GM23338 (cell line): ENCODE measurements at places on chromosomes 1 and 21. TPM values are rescaled to one million over a fixed set of nuclear protein-coding genes. Genes with fewer than 3 reads are reported as not detected.
A peak's percentile ranks its signal among the peaks of the same experiment; 100 is the strongest.

- H3K27ac ChIP-seq = no peak overlapping the region
- H3K4me1 ChIP-seq = no peaks in the 10 kb centered on the region
- DNase-seq = no peak
- no peak overlapping the region for H3K4me3 ChIP-seq
Observed at GRCh38 chr1:6935361-6935883, 150.2 kb downstream of the CAMTA1 start.

DNA sequence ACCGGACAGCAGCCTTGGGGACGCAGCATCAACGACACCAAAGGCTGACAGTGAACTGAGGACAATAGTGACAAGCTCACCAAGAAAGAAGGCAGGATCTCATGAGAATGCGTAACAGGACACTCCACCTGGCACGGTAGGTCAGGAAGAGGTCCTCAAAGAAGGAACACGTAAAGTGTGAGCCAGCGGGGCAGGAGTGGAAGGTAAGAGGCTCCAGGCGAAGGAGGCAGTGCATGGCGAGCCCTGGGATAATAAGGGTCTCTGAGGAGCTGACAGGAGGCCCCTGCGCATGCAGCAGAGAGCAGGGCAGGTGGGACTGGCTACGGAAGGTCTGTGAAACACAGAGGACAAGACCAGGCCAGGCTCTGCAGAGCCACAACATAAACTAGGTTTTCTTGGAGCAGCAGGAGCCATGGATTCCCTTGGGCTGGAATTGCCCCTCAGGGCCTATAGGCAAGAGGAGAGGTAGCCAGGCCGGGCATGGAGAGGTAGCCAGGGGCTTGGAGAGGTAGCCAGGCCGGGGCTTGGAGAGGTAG lies 8.2 kb downstream of the LSS start:
- no peaks in the 10 kb centered on the region for H3K27me3 ChIP-seq
- H3K27ac ChIP-seq = no peak overlapping the region
- no peaks in the 10 kb centered on the region for H3K4me1 ChIP-seq
- DNase-seq = no peak
- H3K36me3 ChIP-seq = peaks cover 14% of the 10 kb centered on the region; the same call in 1 of the 2 replicates
- no peak overlapping the region for H3K4me3 ChIP-seq

GRCh38 chr1:208668991-208669390 lies 424.8 kb upstream of the PLXNA2 start:
- H3K4me3 ChIP-seq = no peak overlapping the region
- H3K27me3 ChIP-seq = no peaks in the 10 kb centered on the region
- DNase-seq = peak; percentile 30
- H3K4me1 ChIP-seq = no peaks in the 10 kb centered on the region
- no peaks in the 10 kb centered on the region for H3K36me3 ChIP-seq
- no peak overlapping the region for H3K27ac ChIP-seq

Gene IKBKE
- 7.1 and 11.1 TPM in 2 replicates for total RNA-seq

DNA sequence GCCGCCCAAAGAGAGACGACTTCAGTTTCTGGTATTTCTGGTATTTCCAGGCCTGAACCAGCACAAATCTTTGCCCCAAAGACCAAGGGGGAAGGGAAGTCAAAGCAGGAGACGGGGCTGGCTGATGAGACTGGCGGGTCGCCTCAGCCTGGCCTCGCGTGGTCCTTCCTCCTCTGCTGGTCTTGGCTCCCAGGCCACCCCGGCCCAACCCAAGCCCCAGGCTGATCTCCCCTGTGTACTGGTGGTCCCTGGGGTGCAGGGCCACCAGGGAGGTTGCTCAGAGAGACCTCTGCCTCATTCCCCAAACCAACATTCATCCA lies 19.9 kb downstream of the WNT4 start:
- H3K36me3 ChIP-seq = no peaks in the 10 kb centered on the region
- no peak overlapping the region for H3K4me3 ChIP-seq
- no peak overlapping the region for H3K27ac ChIP-seq
- H3K4me1 ChIP-seq = peaks cover 8% of the 10 kb centered on the region; the same call in 1 of the 2 replicates
- no peaks in the 10 kb centered on the region for H3K27me3 ChIP-seq

Gene PKP1
- total RNA-seq = 0.58 and 0.83 TPM in 2 replicates

- DNase-seq = no peak
- no peak overlapping the region for H3K27ac ChIP-seq
- 0 out of 2 replicates have a peak, but pooled peaks cover 4% of the 10 kb centered on the region for H3K36me3 ChIP-seq
- no peaks in the 10 kb centered on the region for H3K4me1 ChIP-seq
Observed at GRCh38 chr1:198811449-198811848, 172.6 kb downstream of the PTPRC start.

Gene LRRC3
- total RNA-seq = 4.4 and 6.8 TPM in 2 replicates

- H3K4me1 ChIP-seq = peaks cover 17% of the 10 kb centered on the region
- H3K27me3 ChIP-seq = no peaks in the 10 kb centered on the region
- H3K4me3 ChIP-seq = no peak overlapping the region
- no peaks in the 10 kb centered on the region for H3K36me3 ChIP-seq
- no peak overlapping the region for H3K27ac ChIP-seq
Observed at GRCh38 chr1:225458222-225458631, 30.4 kb upstream of the LBR start.

DNA sequence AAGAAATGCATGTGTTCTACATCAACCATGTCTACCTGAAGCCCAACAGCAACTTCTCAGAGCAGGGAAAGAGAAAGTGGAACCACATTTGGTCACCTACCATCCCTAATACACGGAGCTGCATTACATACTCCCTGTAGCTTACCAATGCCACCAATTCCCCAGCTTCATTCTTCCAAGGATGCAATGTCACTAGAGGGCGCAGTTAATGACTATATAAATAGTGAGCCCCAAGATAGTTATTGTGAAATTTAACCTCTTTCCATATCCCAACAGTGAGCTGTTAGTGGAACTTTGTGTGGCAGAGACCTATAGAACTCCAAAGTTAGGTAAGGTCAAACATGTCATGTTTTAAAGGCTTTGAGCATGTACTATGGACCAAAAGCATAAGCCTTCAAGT lies 618.3 kb downstream of the SMYD3 start:
- no peaks in the 10 kb centered on the region for H3K4me1 ChIP-seq
- H3K36me3 ChIP-seq = 0 out of 2 replicates have a peak, but pooled peaks cover 2% of the 10 kb centered on the region
- H3K27ac ChIP-seq = no peak overlapping the region
- no peaks in the 10 kb centered on the region for H3K27me3 ChIP-seq

DNA sequence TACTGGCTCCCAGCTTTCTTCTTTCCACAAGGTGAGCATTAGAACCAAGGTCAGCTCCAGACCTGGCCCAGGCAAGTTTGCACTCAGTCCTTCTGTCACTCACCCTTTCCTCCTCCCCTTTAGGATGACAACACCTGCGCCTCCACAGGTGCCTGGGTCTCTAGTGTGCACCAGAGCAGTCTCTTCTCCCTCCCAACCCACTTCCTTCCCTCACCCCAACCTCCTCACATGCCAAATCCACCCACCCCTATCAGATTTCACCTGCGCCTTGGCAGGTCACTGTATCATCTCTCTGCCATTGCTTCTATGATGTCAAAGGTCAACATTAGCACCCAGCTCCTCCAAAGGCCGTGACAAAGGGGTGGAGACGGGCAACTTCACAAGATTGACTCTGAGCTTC lies 38.0 kb downstream of the LBR start:
- no peak overlapping the region for H3K27ac ChIP-seq
- H3K4me1 ChIP-seq = no peaks in the 10 kb centered on the region
- H3K27me3 ChIP-seq = no peaks in the 10 kb centered on the region
- H3K4me3 ChIP-seq = no peak overlapping the region
- no peaks in the 10 kb centered on the region for H3K36me3 ChIP-seq
